ENCODE measurements at places on chromosomes 7 and 10.

- DNase-seq = no peak
Observed at GRCh38 chr7:45130910-45131309, 19.4 kb upstream of the TBRG4 start.

DNA sequence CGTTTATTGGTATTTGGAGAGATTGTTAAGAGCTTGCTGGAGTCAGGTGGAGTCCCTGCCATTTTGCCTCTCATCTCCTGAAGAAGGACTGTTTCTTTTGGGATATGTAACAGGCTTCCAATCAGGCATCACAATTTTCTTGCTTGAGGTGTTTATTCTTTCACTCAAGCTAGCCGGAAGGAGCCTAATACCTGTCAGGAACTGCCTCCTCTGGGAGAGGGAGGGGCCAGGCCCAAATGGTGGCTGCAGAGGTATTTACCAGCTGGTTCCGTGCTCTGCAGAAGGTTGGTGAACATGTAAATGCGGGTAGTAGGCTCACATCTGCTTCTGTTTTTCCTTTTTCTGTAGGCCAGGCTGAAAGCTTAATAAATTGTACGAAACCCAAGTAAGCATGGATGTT lies 114.0 kb downstream of the TCF7L2 start:
- DNase-seq = no peak

- no peak for DNase-seq
Observed at GRCh38 chr7:155999631-156000489, 187.6 kb upstream of the SHH start.

GRCh38 chr10:85666987-85667386 lies 699.6 kb downstream of the GRID1 start:
- no peak for DNase-seq

DNA sequence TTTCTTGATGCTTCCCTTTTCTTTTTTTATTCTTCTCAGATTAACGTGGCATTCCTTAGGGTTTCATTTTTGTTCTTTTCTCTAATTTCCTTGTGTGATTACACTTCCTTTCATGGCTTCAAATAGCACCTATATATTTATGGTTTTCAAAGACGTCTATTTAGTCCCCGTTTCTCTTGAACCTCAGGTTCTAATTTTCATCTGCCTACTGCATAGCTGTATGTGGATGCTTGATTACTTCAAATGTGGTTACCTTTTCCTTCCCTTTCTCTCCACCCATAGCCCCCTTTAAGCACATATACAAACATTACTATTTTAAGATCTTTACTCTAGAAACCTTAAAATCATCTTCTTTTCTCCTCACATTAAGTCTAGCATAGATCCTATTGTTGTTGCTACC lies 2.4 kb downstream of the TPST1 start:
- DNase-seq = no peak

- no peak for DNase-seq
Observed at GRCh38 chr7:117231047-117231359, 91.9 kb downstream of the WNT2 start.
